Activated CD8-positive, alpha-beta memory T cell treated with anti-CD3 and anti-CD28 coated beads, Interleukin-2, amount 10 ng/mL, durations not matched to agents 7 days and 5 days (primary cell): ENCODE measurements at places on chromosomes 7 and 10.

GRCh38 chr10:130337696-130338635, 201.8 kb downstream of the GLRX3 start:
- H3K27ac ChIP-seq, result no peak overlapping the region
- no peaks in the 10 kb centered on the region for H3K36me3 ChIP-seq
- H3K4me1 ChIP-seq, result no peaks in the 10 kb centered on the region

DNA sequence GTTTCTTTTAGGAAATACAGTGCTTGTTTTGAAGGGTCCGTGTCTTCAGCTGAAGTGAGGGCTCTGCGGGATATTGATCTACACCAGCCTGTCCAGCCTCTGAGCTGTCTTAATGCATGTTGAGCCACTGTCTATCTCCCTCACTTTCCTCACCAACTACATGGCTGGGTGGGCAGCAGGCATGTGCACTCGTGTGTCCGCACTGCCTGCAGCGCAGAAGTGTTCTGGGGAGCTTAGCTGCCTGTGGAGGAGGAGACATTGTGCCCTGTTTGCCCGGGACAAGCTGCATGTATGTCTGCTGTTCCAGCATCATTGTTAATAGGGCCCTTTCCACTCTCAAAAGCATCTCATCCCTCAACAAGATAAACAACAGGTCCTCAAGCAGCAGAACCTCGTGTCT, 133.1 kb upstream of the EEPD1 start:
- H3K27ac ChIP-seq, result no peak overlapping the region
- H3K36me3 ChIP-seq, result no peaks in the 10 kb centered on the region
- H3K27me3 ChIP-seq, result peaks cover 21% of the 10 kb centered on the region
- DNase-seq, result no peak
- H3K4me3 ChIP-seq, result no peak overlapping the region

DNA sequence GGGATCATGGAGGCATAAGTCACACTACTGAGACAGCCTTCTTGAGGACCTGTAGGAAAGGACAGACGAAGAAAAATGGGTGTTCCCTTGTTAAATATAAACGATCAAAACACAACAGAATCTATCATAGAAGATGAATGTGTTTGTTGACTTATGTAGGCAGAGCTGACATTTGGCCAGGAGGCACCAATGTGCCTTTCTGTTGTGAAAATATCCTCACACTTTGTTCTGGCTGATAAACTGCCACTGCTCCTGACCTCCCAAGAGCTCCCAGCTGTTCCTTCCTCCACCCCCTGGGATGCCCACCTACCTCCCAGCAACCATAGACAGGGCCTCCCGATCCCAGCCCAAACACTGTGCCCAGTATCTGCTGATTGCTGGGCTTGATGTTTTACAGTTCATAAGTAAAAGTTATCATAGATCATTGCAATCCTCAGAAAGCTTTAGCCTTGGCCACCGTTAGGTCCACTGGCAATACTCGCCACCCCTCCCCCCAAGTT, 116.6 kb downstream of the CTTNBP2 start:
- no peak overlapping the region for H3K4me3 ChIP-seq
- H3K4me1 ChIP-seq, result no peaks in the 10 kb centered on the region
- H3K27me3 ChIP-seq, result no peaks in the 10 kb centered on the region
- no peaks in the 10 kb centered on the region for H3K36me3 ChIP-seq

DNA sequence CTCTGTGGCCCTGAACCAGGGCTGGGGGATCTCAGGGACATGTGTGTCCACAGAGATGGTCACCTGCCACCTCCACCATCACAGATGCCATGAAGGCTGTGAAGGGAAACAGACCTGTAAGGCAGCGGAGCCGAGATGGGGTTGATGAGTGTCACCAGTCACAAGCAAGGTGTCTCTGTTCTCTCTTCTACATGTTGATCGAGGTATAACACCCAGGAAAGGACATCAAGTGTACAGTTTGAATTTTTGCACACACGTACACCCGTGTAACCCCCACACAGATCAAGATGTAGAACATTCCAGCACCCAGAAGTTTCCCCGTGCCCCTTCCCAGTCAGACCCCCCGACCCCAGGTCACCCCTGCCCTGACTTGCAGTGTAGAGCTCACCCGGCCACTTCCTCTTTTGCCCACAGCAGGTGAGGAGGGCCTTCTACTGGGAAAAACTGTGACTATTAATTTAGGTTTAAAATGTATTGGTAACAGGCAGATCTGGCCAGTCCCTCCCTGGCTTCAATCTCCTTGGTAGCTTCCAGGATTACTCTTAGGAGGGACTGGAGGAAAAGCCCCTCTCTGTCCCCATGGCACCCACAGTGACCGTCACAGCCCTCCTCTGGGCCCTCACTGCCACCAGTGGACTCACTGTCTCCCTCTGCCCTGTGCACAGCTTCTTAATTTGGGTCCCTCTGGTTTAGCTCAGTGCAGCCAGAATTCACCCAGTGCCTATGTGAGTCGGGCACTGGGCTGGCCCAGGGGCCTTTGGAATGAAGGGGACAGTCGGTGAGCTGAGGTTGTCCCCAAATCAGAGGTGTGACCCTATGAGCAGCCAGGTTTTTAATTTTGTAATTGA, 108.2 kb downstream of the LHPP start:
- H3K36me3 ChIP-seq, result no peaks in the 10 kb centered on the region
- no peak overlapping the region for H3K4me3 ChIP-seq
- no peaks in the 10 kb centered on the region for H3K27me3 ChIP-seq
- DNase-seq, result no peak
- no peaks in the 10 kb centered on the region for H3K4me1 ChIP-seq

DNA sequence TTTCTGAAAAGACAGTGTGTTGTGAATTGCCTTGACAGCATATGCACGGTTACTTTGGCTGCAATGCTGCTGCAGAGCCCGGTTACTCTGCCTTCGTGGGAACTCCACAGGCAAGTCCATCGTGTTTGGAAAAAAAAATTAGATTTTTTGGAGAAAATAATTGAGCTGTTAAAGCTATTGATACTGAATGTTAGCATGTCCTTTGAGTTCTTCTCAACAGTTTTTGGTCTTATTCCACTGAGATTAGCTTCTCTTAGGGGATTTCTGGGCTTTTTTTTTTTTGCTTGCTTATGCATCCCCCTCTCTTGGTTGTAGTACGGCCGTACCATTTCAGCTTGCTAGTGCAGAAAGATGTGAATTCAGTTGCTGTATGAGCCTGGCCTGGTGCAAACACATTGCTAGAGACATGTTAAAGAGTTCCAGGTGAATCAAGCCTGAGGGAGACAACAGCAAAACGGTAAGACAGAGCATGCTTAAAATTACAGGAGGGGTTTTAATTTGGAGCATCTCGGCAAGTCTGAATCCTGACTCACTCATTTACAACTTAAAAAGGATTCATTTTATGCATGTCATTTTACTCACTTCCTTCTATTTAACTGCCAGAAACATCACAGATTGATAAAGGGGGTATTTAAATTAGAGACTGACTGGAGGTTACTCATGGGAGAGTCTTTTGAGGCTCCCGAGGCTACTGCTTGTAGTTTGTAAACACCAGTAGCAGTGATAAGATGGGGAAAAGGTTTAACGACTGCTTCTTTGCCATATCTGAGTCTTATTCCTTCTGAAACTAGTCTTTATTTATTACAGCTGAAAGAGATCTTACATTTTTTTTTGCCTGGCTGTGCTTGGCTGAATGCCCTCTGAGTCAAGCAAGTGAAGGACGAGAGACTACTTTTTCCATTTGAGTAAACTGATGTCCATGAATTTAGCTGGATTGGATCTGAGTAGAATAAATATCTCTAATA, 113.7 kb downstream of the CDK14 start:
- DNase-seq, result no peak
- H3K4me1 ChIP-seq, result no peaks in the 10 kb centered on the region
- no peaks in the 10 kb centered on the region for H3K27me3 ChIP-seq

DNA sequence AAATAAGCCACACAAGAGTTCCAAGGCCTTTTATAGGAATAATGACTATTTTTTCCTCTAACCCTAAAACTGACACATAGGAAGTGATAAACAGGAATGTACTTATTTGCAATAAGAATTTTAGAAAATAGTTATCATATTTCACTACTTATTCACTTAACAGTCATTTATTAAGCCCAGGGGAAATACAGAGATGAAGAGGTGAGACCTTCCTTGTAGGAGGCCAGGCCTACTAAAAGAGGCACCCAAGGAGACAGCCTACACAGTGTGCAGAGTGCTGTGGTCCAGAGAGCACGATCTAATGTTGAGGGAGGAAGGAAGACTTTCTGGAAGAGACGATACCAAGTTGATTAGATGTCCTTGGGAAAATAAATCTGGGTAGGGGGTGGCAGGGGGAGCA, 45.0 kb upstream of the PPP1R3C start:
- no peak overlapping the region for H3K27ac ChIP-seq
- no peaks in the 10 kb centered on the region for H3K36me3 ChIP-seq
- H3K27me3 ChIP-seq, result peaks cover 7% of the 10 kb centered on the region
- DNase-seq, result no peak

DNA sequence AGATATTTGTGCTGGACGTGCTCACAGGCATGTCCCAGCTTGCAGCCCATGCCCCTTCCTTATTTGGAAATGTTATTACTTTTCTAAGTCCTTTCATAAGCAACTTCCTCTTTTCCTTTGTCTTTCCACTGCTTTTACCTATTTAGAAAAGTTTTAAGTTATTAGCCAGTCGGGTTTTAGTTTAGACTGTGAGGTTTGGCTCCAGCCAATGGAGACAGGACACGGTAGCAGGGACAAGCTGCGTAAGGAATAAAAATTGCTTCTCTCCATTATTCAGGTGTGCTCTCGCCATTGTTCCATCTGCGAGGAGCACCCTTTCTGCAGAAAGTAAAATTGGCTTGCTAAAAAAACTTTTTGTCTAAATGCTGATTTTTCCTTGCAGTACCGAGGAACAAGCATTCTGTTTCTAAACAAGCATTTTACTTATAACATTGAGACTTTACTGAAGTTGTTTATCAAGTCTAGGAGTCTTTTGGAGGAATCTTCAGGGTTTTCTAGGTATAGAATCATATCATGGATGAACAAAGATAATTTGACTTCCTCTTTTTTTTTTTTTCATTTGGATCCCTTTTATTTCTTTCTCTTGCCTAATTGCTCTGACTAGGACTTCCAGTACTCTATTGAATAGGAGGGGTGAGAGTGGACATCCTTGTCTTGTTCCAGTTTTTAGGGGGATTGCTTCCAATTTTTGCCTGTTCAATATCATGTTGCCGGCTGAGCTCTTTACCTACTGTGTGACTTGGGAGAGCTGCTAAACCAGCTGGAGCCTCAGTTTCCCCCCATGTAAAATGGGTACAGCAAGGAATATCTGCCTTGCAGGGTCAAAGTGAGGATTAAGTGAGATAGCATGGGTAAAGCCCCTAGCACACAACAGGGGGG, 63.8 kb downstream of the ALOX5 start:
- peaks cover 11% of the 10 kb centered on the region for H3K36me3 ChIP-seq
- no peak for DNase-seq
- H3K27me3 ChIP-seq, result no peaks in the 10 kb centered on the region
- no peak overlapping the region for H3K4me3 ChIP-seq
- peak overlapping the region; percentile 20 for H3K27ac ChIP-seq
- H3K4me1 ChIP-seq, result peaks cover 25% of the 10 kb centered on the region

- H3K4me3 ChIP-seq, result no peak overlapping the region
- H3K36me3 ChIP-seq, result no peaks in the 10 kb centered on the region
- H3K4me1 ChIP-seq, result no peaks in the 10 kb centered on the region
- H3K27me3 ChIP-seq, result no peaks in the 10 kb centered on the region
- no peak for DNase-seq
These were observed 5.3 kb downstream of the AGMO start for GRCh38 chr7:15556339-15557105.

DNA sequence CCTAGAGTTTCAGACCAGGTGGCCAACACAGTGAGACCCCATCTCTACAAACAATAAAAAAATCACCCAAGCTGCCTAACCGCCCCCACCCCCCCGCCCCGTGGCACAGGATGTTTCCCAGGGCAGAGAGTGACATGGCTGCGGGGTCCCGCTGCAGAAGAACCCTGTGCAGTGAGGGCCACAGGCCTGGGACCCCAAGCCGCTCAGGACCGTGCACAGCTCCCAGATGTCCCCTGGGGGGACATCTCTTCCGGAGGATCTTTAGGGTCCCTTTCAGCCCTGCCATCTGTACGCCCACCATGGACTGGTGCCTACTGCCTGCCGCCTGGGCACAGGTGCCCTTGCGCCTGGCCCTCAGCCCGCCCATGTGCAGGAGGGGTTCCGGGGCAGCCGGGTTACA, 373.6 kb downstream of the DNAJB6 start:
- H3K4me1 ChIP-seq, result no peaks in the 10 kb centered on the region
- no peak overlapping the region for H3K4me3 ChIP-seq
- H3K36me3 ChIP-seq, result no peaks in the 10 kb centered on the region
- DNase-seq, result no peak

- no peak overlapping the region for H3K4me3 ChIP-seq
- H3K36me3 ChIP-seq, result no peaks in the 10 kb centered on the region
- H3K27ac ChIP-seq, result no peak overlapping the region
- no peak for DNase-seq
These were observed 421.9 kb downstream of the DNAJB6 start for GRCh38 chr7:157758468-157759245.
